CD8-positive, alpha-beta memory T cell (primary cell): ENCODE measurements at places on chromosomes 5 and 9. TPM values are rescaled to one million over a fixed set of nuclear protein-coding genes. Genes with fewer than 3 reads are reported as not detected.
A peak's percentile ranks its signal among the peaks of the same experiment; 100 is the strongest.

DNA sequence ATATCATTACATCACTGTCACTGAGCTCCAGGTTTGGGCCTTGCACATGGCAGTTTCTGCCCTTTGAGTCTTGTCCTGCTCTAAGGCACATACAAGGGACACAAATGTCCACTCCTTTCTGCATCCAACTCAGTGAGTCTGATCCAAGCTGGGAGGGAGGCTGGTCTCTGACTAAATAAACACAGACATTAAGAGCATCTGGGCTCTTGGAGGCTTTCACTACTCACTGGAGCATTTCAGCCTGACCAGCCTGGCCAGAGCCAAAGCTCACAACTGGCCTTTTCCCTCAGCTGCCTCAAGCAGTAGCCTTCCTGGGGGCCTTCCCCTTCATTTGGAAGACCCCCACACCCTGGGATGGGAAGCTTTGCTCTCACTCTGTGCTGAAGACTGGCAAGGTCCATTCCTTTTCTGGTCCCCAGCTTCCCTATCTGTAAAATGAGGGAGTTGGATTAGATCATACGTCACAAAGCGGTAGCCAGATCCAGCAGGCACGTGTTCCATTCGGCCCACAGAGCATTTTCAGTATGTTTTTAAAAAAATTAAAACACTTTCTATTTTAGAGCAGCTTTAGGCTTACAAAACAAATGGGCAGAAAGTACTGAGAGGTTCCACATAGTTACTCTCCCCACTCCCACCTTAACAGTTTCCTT is 58.6 kb upstream of the XPA start:
- DNase-seq, result no peak
- no peaks in the 10 kb centered on the region for H3K36me3 ChIP-seq
- H3K4me1 ChIP-seq, result no peaks in the 10 kb centered on the region
- no peak overlapping the region for H3K4me3 ChIP-seq

The TOR1B gene
- 27.1 TPM for total RNA-seq

GRCh38 chr5:56840597-56840996 is 25.2 kb downstream of the MAP3K1 start:
- H3K27me3 ChIP-seq, result no peaks in the 10 kb centered on the region
- H3K36me3 ChIP-seq, result no peaks in the 10 kb centered on the region
- no peak for DNase-seq
- H3K4me3 ChIP-seq, result no peak overlapping the region

DNA sequence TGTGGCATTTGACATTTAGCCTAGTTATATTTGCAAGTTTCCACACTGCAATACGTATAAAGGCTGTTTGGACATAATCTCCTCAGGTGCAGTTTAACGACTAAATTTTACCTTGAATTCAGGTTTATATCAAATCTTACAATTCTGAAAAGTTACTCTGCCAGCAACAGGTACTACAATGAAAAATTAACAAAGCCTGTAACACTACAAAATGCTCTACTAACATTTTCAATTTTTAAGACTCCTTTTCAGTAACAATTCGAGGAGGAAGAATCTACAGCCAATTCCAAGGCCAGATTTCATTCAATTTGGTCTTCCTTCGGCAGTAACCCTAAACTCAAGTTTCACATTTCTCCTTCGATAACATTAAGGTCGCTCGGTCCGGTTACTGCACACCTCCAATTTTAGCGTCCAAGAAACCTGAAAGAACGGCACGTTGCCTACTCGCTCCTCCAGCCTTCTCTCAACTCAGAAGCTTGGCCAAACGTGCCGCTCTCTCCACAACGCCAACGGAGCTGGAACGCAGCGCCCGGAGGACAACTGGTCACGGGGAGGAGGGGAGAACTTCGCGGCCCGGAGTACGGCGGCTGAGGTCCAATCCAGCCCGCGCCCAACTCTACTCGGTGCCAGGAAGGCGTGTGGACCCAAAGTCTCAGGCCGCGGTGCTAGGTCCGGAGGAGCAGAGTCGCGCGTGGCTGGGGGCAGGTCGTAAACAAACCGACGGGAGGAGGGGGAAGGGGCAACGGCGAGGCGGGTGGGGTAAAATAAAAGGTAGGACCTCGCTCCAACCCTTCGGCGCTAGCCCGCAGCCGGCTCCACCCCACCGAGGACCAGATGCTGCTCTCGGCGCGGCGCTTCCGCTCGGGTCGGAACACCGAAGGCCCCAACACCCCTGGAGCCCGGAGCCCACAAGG is 681 bp downstream of the FNIP1 start:
- H3K4me3 ChIP-seq, result peak overlapping the region; percentile 71
- peak; percentile 17 for DNase-seq
- H3K27me3 ChIP-seq, result no peaks in the 10 kb centered on the region
- H3K36me3 ChIP-seq, result no peaks in the 10 kb centered on the region
- H3K4me1 ChIP-seq, result peaks cover 21% of the 10 kb centered on the region
- peak overlapping the region; percentile 96 for H3K27ac ChIP-seq

GRCh38 chr9:104177003-104177611 is 83.0 kb downstream of the SMC2 start:
- H3K27ac ChIP-seq, result no peak overlapping the region
- no peaks in the 10 kb centered on the region for H3K27me3 ChIP-seq
- no peak for DNase-seq

The TRIM36 gene
- total RNA-seq, result 0.58 TPM

DNA sequence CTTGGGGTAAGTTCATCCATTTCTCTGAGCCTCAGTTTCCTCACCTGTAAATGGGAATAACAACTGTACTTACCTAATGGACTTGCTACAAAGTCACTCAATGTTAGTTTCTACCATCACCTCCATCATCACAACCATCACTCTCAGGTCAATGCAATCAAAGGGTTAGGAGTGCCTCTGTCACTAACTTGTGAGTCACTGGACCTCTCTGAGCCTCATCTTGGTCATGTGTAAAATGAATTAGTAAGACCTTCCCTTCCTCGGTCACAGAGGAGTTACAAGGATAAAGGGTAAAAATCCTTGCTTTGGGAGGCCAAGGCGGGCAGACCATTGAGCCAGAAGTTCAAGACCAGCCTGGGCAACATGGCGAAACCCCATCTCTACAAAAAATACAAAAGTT is 12.8 kb downstream of the FABP6 start:
- no peaks in the 10 kb centered on the region for H3K36me3 ChIP-seq
- DNase-seq, result no peak
- no peaks in the 10 kb centered on the region for H3K4me1 ChIP-seq
- no peaks in the 10 kb centered on the region for H3K27me3 ChIP-seq
- H3K4me3 ChIP-seq, result no peak overlapping the region

DNA sequence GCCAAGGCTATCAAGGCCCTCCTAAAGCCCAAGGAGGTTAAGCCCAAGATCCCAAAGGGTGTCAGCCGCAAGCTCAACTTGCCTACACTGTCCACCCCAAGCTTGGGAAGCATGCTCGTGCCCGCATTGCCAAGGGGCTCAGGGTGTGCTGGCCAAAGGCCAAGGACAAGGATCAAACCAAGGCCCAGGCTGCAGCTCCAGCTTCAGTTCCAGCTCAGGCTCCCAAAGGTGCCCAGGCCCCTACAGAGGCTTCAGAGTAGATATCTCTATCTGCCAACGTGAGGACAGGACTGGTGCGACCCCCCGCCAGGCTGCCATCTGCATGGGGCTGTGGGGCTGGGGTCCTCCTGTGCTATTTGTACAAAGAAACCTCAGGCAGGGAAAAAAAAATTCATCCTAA is 3.3 kb downstream of the HOMER1 start:
- no peak overlapping the region for H3K4me3 ChIP-seq
- no peak for DNase-seq
- H3K36me3 ChIP-seq, result no peaks in the 10 kb centered on the region
- no peaks in the 10 kb centered on the region for H3K27me3 ChIP-seq

DNA sequence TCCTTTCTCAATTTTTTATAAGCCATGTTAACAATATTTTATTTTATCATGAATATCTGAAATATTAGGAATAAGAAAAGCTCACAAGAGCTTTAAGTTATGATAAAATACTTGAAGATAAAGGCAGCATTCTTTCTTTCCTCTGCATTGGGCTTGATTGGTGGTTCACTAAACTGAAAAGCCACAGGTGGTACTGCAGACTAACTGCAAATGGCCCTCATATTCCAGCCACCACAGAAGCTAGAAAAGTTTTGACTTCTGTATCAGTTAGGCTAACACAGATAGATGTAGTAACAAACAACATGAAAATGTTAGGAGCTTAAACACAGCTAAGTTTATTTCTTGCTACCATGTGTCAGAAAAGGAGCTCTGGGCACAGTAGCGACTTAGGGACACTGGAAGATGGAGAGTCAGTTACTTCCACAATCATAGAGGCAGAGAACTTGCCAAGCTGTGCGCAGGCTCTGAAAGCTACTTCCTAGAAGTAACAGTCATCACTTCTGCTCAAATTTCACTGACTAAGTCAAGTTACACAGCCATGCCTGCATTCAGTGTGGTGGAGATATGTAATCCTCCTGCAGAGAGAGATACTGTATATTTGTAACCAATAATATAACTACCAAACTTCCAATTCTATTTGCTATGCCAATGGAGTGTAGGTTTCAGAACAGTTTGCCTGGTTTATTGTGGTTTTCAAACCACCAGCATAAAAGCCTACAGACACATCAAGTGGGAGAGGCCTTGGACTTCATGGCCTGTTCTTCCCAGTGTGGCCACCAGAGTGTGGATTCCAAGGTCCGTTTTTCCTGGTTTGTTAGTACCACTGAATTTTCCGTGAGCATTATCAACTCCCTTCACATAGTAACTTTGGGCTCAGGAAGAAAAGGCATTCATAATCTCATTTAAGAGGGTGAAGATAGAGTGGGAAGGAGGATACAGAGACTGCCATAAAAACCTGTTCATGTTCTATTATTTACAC is 268.3 kb downstream of the PJA2 start:
- no peaks in the 10 kb centered on the region for H3K4me1 ChIP-seq
- no peak overlapping the region for H3K27ac ChIP-seq
- H3K27me3 ChIP-seq, result no peaks in the 10 kb centered on the region
- no peak for DNase-seq
- no peaks in the 10 kb centered on the region for H3K36me3 ChIP-seq
- H3K4me3 ChIP-seq, result no peak overlapping the region

DNA sequence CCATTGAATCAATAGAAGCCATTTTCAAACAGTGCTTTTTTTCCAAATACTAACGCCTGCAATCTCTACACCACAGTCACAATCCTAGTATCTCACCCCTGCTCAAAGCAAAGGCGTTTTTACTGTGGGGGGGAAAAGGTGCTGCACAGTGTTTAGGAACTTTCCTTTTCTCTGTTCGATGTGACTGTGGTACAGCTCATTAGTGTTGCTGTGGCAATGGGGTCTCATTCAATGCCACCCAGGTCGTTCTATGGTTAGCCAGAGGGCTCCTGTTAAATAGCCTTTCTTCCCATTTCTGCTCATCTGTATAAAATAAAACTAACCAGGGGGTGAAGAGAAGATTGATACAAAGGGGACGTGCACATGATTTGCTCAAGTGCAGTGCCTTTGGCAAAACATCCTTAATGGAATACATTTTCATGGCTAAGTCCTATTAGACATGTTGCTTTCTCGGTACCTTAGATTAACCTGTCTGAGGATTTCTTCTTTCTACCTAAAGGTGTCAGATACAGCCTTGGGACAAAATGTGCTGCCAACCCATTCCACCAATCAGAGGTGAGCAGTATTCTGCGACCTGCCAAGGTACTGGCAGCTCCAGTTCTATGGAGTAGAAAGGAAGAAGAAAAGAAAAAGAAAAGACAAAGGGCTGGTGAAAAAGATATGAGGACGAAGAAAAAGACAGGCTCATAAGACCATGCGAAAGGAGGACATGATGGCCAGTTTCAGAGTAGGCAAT is 651.4 kb upstream of the DMAC1 start:
- no peak for DNase-seq
- no peaks in the 10 kb centered on the region for H3K36me3 ChIP-seq

The DNAI1 gene
- total RNA-seq, result not detected

- no peaks in the 10 kb centered on the region for H3K27me3 ChIP-seq
- H3K36me3 ChIP-seq, result no peaks in the 10 kb centered on the region
- no peak for DNase-seq
- H3K27ac ChIP-seq, result no peak overlapping the region
- H3K4me3 ChIP-seq, result no peak overlapping the region
Observed at GRCh38 chr5:92874790-92875189, 706.2 kb downstream of the NR2F1-AS1 start.

GRCh38 chr9:99490729-99491128 is 268.6 kb downstream of the SEC61B start:
- H3K4me1 ChIP-seq, result no peaks in the 10 kb centered on the region
- H3K27ac ChIP-seq, result no peak overlapping the region
- H3K27me3 ChIP-seq, result no peaks in the 10 kb centered on the region
- DNase-seq, result no peak
- H3K36me3 ChIP-seq, result no peaks in the 10 kb centered on the region
